ENCODE measurements at places on chromosomes 5 and 9.

GRCh38 chr5:134851307-134851923 lies 5.6 kb downstream of the C5orf24 start:
- no peak for DNase-seq

- DNase-seq = no peak
Observed at GRCh38 chr9:137276473-137277328, 825 bp upstream of the TOR4A start.

GRCh38 chr5:132058646-132059042 lies 1.8 kb upstream of the IL3 start:
- no peak for DNase-seq

DNA sequence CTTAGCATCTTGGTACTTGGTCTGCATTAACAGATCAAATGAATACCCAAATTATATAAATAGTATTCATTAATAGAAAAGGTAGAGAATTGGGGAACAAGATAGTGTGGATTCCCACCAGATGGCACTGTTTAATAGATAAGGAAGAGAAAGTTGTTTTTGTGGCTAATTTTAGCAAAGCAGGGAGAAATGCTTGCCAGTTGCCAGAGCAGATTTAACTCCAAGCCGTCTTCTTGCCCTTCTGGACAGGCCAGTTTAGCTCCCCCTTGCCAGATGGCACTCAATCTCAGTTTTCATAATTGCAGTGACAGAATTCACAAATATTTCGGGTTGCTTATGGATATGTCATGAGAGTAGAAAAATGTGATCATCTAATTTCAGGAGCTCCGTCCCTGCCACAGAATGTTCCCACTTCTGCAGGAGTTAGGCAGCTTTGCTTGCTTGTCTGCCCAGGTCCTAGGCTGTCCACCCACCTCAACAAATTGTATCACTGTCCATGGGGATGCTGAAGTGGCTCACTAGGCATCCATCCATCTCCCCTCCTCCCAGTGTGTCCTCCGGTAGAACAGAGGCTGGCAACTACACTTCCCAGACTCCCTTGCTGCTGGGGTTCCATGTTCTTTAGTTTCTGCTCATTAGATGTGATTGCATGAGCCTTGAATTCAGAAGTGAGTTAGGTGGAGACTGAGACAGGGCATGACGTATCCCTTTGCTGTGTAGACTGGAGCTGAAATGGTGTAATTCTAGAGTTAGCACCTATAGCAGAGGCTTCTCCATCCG lies 11.8 kb upstream of the HEXB start:
- no peak for DNase-seq

DNA sequence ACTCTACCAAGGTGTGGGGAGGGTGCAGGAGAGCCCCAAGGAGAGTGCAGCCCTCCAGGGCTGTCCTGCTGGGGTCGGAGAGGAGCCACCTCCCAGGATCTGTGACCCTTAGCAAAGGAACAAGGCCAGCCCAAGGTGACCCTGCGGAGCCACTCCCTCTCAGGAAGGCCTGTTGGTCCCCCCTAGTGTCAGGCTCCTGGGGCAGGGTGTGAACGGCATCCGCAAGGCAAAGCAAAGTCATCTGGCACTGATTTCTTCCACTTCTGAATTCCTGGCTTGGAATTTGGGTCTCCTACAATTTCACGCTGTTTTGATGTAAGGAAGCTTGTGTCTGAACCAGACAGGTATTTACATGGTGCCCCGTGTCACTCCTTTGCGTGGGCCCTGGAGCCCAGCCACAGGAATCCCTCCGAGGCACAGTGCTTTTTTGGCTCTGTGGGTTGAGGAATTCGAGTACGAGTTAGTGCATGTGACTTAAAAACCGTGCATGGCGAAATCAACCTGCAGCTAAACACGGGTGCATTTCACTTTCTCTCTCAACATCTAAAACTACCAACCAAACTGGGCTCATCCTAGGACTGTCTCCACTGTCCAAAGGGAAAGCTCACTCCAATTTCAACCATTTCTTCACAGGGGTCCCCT lies 24.5 kb upstream of the GFPT2 start:
- no peak for DNase-seq

DNA sequence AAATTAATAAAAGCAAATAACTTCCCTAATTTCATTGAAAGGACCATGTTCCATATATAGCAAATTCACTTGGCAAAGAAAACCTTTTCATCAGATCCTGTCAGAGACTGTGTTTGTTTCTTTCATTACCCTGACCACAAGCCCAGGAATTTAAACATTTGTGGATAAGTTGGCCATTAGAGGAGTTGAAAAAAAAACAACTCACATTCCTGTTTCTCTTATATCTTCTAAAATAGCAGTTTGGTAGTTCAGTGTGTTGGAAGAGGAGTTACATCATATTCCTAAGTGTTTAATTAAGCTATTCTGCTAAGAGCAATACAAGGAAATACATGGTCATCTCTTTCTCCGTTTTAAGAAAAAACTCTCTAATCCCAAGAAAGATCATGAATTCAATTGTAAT lies 505.6 kb downstream of the TLE1 start:
- DNase-seq = no peak

DNA sequence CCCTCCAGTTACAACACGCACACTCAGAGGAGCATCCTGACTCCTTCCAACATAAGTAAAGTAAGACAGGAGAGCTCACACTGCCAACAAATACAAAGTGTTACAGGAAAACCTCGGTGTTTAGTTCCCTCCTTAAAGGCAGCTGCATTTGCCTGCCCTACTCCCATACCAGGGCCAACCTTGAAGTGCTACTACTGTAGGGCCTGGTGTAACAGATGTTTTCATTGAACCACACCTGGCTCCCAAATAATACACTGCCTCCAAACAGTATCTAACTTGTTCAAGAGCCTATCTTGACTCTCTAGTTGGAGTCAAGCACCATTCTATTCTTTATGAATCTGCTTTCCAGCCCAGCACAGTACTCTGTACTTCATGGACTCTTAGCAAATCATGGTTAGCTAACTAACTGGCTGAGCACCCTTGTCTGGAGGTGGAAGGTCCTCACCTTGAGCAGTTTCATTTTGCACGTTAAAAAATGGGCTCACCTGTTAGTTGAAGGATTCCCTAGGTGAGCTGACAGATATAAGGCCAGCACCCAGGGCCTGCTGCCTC lies 34.6 kb downstream of the TTC39B start:
- DNase-seq = no peak

DNA sequence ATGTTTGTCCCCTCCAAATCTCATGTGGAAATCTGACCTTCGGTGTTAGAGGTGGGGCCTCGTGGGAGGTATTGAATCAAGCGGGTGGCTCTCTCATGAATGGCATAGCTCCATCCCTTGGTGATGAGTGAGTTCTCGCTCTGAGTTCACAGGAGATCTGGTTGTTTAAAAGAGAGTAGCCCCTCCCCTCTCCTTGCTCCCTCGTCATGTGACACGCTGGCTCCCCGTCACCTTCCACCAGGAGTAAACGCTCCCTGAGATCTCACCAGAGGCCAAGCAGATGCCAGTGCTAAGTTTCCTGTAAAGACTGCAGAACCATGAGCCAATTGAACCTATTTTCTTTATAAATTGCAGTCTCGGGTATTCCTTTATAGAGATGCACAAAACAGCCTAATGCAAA lies 74.5 kb downstream of the RASEF start:
- no peak for DNase-seq

- DNase-seq = no peak
Observed at GRCh38 chr9:120846906-120847305, 4.2 kb upstream of the PSMD5 start.

GRCh38 chr5:14463629-14464028 lies 118.0 kb upstream of the OTULINL start:
- DNase-seq = peak; percentile 14

GRCh38 chr5:176152930-176153311 lies 85.3 kb upstream of the SIMC1 start:
- no peak for DNase-seq

DNA sequence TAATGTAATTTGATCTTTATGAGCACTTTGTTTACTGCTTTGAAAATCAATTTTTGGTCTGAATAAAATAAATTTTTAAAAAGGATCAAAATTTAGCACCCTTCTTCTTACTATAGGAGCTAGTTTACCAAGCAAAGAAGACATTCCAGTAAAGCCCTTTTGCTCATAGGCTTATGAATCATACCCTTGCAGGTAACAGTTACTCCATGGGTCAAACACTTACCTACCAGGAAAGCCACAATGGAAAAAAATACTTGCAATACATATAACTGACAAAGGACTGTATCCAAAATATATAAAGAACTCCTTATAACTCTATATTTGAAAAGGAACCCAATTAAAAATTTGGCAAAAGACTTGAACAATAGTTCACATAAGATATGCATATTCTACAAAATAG lies 66.6 kb downstream of the SHOC1 start:
- no peak for DNase-seq

DNA sequence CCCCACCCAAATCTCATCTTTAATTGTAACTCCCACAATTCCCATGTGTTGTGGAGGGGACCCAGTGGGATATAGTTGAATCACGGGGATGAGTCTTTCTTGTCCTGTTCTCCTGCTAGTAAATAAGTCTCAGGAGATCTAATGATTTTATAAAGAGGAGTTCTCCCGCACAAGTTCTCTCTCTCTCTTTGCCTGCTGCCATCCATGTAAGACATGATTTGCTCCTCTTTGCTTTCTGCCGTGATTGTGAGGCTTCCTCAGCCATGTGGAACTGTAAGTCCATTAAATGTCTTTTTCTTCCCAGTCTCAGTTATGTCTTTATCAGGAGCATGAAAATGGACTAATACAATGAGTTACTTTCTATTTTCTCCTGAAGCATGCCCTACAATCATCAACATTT lies 1158.5 kb downstream of the CDH18 start:
- DNase-seq = no peak

DNA sequence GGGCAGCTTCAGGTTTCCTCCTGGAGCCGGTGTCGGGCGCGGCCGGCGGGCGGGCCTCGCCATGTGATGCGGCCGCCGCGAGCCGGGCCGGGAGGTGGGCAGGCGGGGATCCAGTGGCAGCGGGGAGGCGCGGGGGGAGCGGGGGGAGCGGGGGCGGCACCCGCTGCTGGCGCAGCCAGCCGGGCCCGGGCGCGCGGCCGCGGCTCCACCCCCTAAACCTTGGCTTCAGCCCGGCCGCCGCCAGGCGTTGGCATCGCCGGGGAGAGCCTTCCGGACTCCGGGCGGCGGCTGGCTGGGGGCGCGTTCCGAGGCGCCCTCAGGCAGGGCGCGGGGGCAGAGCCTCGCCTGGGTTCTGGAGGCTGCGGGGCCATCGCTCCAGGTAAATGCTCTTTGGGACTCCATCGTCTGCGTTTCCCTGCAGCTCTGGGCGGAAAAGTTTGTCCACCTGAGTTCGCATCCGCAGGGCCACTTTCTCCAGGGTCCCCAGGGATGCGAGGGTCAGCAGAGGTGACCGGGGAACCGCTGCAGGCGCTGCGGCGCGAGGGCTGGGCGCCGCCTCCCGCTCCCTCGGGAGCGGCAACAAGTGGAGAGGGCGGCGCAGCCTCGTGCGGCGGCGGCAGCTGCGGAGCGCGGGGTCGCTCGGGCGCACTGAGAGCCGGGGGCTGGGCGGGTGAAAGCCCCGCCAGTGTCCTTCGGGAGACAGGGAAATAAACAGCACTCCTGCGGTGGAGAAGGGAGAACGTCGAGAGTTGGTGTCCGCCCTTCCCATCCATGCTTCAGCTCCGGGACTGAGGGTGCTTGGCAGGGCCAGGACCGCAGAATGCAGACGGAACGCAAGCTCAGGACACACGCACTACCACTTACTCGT lies at the start of gene ARHGEF28:
TSS of gene ARHGEF28 (plus strand) at position 253 of the 868 bp plus-strand sequence. CDS start 58,656 bp downstream, outside the sequence.
- peak; percentile 70 for DNase-seq

DNA sequence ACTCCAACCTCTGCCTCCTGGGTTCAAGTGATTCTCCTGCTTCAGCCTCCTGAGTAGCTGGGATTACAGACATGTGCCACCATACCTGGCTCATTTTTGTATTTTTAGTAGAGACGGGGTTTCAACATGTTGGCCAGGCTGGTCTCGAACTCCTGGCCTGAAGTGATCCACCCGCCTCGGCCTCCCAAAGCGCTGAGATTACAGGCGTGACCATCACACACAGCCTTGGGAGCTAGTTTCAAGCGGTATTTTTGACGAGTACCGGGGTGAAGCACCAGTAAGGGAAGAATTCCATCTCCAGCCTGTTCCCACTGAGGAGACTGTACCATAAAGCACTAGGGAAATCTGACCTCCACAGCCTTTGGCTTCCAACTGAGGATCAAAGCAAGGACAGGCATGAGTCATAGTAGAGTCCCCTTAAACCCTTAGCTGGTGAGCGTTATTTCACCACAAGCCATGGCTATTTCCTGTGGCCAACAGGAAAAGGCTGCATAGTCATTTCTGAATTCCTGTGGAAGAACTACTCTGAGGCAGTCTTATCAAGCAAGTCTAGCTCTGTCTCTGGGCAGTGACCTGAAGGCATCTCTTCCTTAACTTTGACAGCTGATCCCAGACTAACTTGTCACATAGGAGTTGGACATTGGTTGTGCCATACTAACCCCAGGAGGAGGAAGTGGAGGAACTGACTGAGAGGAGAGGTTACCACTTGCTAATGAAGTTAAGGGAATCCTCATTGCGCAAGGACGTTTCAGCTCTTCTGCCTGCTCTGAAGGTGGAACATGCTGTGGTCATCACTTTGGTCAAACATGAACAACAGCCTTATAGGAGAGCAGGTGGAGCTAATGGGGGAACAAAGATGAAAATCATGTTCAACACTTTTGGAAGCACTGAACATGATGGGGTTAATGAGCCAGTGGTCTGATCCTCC lies 85.8 kb upstream of the DMRT1 start:
- no peak for DNase-seq

DNA sequence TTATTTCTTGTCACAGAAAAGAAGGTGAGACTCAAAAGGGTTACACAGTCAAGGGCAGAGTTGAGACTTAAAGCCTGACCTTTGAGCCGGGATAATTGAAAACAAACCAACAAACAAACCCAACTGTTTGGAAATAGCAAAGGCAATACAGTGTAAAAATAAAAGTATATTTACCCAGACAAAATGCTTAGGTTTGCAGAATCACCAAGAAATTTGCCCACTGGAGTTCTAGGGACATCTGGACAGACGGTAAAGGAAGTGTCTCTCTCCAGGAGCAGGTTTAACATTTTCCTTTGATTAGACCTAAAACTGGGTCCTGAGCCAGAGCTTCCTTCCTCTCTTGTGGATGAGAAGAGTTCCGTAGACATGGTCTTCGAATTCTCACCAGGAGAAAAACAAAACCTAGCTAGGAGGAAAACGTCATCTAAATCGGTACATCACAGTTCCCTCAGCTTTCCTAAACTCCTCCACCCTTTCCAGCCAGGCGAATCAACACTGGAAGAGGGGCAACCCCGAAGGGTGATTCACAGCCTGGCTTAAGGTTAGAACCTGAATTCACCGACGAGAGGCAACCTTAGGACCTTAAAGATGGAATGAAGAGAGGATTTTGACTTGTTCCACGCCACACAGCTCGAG lies 673 bp downstream of the CDC25C start:
- no peak for DNase-seq

DNA sequence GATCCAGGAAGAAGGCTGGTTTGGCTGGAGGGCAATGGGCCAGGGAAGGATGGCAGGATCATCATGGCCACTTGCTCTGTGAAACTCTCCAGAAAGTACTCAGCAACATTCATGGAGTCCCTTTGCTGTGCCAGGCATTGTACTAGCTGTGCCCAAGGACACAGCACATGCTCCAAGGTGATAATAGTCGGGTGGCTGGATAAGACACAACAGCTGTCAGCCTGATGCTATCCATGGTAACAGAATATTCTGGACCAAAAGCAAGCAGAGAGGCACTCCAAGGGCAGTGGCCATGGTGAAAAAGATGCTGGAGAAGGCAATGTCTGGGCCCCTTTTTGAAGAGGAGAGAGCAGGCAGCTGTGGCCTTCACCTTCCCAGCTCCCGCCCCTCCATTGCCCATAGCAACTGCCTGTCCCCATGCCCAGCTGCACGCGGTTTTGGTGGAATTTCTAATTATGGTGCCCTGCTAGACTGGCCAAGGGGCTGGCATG lies 113.8 kb upstream of the CPEB4 start:
- no peak for DNase-seq

- no peak for DNase-seq
Observed at GRCh38 chr5:29469581-29469980, 1723.9 kb upstream of the CDH6 start.

All from NCI-H1092 (cell line).